Stimulated activated CD4-positive, alpha-beta T cell treated with anti-CD3 and anti-CD28 coated beads, Interleukin-2, amount 100 ng/mL, for 48 hours (primary cell): ENCODE measurements at places on chromosomes 1 and 21.

DNA sequence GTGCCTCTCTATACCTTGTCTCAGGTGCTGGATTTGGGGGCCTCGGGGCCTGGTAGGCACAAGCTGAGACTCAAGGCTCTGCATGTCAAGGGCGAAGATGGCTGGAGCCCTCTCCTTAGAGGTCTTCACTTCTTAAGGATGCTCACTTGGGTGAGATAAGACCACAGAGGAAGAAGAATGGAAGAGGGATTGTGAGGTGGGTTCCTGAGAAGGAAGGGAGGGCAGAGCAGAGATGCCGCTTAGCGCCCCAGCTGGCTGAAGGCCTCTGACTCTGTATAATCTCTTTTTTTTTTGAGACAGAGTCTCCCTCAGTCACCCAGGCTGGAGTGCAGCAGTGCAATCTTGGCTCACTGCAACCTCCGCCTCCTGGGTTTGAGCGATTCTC, 32.2 kb downstream of the SOX13 start:
- no peak for DNase-seq

DNA sequence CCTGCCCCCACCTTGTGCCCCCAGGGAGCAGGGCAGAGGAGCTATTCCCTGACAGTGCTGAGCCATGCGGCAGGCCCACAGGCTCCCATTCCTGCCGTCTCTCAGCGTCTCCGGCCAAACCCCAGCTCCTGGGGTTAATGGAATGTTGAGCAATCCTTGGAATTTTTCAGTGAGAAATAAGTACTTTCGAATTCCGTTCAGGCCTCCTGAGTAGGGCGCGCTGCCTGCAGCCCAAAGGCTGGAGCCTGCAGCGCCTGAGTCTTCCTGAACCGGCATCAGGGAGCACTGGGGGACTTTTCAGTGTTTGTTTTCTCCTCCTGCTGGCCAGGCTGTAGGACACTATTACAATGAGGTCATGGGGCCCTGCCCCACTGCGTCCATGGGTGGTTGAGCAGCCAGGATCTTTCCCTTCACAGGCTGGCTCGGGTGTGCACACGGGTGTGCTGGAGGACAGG, 33.3 kb upstream of the CSF1 start:
- DNase-seq = no peak

GRCh38 chr1:87894062-87894461, 565.4 kb downstream of the LMO4 start:
- no peak for DNase-seq

DNA sequence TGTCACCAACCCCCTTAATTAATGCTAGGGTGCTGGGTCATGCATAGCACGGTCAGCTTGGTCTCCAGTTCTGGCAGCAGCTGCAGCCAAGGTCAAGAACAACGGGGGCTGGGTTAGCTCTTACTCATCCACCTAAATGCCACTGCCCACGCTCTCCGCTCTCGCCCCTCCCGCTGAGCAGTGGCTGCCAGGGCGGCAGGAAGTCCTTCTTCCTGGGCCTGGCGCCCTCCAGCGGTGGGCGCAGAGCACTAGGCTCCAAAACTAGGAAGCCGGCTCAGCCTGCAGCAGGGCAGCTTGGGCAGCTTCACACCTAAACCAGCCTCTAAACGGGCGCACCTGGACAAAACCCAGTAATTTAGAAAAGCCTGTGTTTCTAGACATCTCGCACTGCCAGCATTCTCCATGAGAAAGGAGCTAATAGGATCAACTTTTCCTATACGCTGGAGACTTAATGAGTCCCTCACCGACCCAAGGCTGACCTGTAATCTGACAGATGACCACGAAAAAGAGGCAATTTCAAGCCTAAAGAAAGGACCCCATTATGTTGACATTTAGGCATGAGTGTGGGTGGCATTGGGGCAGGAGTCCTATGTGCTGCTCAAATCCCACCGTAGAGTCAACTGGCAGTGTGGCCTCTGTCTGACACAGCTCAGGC, 78.4 kb upstream of the LRRN2 start:
- peak; percentile 61 for DNase-seq

GRCh38 chr1:184878002-184878401, 96.3 kb downstream of the NIBAN1 start:
- DNase-seq = no peak

DNA sequence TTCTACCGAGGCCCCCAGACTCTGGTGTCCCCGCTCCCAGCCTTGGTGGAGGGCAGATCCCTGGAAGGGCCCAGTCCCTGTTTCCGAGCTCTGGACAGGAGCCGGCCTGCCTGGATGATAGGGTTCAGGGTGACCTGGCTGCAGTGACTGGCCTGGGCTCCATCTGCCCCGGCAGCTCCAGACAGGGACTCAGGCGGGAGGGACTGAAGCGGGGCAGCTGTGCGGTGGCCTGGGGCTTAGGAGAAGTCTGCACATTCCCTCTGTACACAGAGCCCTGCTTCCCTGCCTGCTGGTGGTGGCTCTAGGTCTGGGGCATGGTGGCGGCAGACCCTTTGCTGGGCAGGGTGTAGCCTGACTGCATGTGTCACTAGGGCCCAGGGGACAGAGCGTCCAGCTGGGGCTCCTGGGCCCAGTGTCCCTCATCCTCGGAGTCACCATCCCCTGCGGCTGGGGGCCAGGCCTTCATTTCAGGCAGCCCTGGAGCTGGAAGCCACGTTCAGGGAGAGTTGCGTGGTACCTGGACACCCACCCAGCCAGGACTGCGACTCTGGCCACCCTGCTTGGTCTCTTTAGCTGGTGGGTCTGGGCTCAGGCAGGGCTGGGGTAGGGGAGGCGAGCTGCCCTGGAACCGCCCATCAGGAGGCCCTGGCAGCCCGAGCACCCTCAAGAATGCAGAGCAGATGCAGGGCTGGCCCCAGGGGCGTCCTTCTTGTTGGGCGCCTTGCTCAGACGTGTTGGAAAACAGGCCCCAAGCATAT, 9.6 kb downstream of the ARHGEF16 start:
- no peak for DNase-seq

GRCh38 chr1:59143133-59143487, 153.8 kb upstream of the FGGY start:
- DNase-seq = no peak

- DNase-seq = no peak
These were observed 165.8 kb upstream of the LRRC7 start for GRCh38 chr1:69401879-69402278.

DNA sequence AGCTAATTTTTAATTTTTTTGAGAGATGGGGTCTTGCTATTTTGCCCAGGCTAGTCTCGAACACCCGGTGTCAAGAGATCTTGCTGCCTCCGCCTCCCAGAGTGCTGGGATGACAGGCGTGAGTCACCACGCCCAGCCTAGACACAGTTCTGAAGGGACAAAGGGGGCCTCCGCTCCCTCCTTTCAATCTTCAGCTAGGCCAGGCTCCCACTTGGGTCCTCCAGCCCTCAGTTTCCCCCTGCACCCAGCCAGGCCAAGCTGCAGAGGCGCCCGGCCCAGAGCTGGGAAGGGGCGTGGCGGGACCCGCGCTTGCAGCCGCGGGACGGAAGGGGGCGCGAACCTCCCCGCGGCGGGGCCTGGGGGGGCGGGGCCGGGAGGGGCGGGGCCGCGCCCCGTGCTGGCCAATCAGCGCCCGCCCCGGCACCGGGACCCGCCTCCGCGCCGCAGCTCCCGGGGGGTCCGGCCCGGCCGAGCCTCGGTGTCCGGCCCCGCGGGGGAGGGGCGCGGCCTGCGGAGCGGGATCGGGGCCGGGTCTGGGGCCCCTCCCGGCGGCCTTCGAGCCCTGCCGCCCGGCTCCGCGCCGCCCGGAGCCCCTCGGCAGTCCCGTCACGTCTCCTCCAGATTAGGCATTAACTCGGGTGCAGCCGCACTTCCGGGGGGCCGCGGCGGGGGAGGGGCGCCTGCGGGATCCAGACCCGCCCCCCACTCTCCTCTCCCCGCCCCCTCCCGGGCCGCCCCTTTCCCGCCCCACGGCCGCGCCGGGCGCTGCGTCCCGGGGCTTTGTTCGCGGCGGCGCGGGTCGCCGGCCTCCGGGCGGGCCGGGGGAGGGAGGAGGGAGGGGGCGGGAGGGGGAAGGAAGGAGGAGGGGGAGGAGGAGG, 559 bp upstream of the AGRN start:
- DNase-seq = peak; percentile 74

DNA sequence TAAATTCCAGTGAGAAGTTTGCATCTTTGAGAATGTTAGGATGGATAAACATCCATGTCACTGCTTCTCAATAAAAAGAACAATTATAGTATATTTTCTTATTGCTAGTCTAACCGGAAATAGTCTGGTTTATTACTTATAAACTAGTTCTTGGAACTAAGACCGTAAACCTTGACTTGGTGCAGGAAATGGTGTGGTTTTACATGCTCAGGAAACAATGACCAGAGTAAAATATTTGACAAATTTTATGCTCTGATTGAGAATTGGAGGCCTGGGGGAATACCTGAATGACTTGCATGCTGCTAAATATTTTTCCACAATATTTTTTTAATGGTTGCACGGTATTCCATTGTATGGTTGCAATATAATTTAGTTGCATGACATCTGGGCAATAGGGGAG, 76.3 kb downstream of the XCL2 start:
- no peak for DNase-seq

DNA sequence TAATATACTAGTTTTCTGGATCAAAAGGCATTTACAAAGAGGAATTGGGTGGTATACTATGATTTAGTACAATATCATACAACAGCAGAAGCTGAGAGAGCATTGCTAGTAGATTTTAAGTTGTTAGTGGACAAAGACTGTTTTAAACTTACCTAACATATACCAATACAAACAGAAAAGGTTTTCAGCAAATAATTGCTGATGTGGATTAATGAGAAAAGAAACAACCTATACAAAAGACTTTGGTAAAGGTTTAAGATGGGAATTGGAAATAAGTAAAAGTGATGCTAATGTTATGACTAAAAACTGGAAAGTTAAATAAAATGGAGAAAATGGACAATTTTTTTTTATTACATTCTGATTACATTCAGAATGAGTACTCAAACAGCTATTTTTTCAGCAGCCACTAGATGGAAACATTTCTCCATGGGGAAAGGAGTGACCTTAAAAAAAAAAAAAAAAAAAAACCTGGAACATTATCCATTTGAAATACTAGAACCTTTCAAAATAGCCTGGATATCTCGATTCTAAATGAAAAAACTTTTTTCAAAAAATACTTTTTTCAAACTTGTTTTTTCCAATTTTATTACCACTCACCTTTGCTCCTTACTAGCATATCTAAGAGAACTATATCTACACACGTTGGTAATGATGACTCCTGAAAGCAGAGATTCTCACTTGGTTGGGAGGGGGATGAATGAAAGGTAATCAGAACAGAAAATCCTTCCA, 55.4 kb downstream of the EPRS1 start:
- no peak for DNase-seq

- DNase-seq = no peak
These were observed 2.7 kb upstream of the EDEM3 start for GRCh38 chr1:184757406-184757805.

DNA sequence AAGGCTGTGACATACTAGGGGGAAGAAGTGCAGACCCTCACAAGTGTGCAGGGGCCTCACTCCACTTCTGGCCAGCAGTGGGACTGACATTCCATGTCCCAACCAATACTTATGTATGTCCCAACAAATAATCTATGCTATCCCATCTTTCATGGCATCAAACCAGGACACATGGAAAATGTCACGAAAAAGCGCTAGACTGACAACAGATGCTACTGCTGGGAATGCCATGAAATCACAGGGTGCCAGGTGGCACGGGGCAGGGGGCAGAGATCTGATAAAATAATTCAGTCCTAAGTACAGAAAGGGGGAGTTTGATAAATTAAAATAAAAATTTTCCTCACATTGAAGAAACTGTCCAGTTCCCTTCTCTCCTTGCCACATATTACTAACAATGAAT, 27.6 kb upstream of the BCAS2 start:
- no peak for DNase-seq

DNA sequence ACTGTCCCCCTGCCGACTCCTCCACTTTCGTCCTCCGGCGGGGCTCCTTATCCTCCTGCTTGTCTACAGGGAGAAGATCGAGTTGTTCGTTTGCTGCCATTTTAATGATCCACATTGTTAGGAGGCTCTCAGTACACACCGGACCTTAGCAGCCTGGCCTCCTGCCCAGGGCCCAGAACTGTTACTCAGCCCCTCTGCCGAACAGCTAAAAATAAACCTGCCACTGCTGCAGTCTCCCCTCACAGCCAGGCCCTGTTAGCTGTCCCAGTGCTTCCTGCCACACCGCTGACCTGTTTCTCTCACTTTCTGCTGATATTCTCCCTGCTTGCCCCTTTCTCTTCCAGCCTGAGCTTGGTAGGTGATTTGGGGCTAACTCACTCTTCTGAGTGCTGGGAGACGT, 8.3 kb downstream of the MAPKAPK2 start:
- DNase-seq = no peak

- no peak for DNase-seq
These were observed 49.5 kb upstream of the DMRTB1 start for GRCh38 chr1:53409695-53410094.

GRCh38 chr1:58190267-58190988, 356.1 kb downstream of the OMA1 start:
- no peak for DNase-seq

DNA sequence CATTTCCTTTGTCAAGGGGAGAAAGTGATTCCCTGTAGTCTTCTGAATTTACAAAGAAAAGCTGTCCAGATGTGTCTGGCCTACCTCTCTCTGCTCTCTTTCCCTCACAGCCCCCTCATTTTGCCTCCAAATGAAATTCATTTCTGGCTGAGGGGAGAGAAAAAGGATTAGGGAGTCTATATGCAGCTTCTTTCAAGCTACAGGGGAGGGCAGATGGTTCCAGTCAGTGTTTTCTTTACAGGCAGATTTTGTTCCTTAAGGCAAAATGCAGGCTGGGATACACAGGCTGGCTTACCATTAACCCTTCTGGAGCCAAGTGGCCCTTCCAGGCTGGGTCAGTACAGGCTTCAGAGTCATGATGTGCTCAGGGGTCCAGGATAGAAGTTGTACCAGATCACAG, 198.1 kb upstream of the USP24 start:
- DNase-seq = no peak
